ENCODE measurements at places on chromosomes 12 and 14. TPM values are rescaled to one million over a fixed set of nuclear protein-coding genes. Genes with fewer than 3 reads are reported as not detected.

ADCY6 gene
- 71.9 TPM for total RNA-seq

RPS26 gene
- total RNA-seq = 25.3 TPM

STXBP6 gene
- 7.0 TPM for total RNA-seq

CABP1 gene
- not detected for total RNA-seq

TAS2R42 gene
- not detected for total RNA-seq

RPL10L gene
- not detected for total RNA-seq

NPFF gene
- not detected for total RNA-seq

GPRC5D gene
- total RNA-seq = not detected

OVCH1 gene
- total RNA-seq = 0.52 TPM

PTCSC3 gene
- total RNA-seq = not detected

ITGB7 gene
- total RNA-seq = 0.83 TPM

GPX2 gene
- total RNA-seq = not detected

SERPINA3 gene
- 1.2 TPM for total RNA-seq

ATL1 gene
- 7.4 TPM for total RNA-seq

GRCh38 chr12:69243099-69244084, 4.0 kb downstream of the CPSF6 start:
- DNase-seq = no peak

DNA sequence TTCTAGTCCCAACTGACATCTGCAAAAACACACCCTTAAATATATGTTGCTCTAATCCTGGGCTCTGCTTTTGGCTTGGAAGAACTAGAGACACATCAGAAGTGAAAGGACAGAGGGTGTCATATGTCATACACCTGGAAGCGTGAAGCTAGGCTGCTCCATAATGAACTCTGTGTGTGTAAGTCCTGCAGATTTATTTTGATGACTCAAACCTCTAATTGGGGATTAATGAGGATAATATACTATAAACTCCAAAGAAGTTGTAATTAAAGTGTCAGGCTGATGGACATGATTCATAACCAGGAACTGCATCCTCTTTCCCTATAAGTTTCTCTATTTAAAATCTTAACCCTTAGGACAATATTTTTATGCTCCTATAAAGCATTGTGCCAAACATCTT, 4.4 kb upstream of the KCNK10 start:
- DNase-seq = no peak

GRCh38 chr12:66154776-66155175, 15.0 kb downstream of the TMBIM4 start:
- no peak for DNase-seq

GRCh38 chr12:108270035-108270848, 68.9 kb downstream of the CMKLR1 start:
- DNase-seq = no peak

DNA sequence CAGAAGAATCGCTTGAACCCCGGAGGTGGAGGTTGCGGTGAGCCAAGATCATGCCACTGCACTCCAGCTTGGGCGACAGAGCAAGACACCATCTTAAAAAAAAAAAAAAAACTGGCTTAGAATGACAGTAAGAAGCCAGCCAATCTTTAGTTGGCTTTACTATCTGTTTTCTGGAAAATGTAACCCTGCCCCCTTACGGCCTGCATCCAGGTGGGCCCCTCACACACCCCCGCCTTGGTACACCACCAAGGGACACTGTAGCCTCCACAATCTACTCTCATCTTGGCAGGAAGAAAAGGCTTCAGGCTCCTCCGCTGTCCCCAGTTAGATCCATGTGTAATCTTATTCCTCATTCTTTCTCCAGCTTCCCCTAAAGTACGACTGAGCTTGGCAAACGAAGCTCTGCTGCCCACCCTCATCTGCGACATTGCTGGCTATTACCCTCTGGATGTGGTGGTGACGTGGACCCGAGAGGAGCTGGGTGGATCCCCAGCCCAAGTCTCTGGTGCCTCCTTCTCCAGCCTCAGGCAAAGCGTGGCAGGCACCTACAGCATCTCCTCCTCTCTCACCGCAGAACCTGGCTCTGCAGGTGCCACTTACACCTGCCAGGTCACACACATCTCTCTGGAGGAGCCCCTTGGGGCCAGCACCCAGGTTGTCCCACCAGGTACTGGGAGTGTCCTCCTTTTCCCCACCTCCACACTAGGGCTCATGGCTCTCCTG, 6.6 kb downstream of the TAPBPL start:
- DNase-seq = no peak

DNA sequence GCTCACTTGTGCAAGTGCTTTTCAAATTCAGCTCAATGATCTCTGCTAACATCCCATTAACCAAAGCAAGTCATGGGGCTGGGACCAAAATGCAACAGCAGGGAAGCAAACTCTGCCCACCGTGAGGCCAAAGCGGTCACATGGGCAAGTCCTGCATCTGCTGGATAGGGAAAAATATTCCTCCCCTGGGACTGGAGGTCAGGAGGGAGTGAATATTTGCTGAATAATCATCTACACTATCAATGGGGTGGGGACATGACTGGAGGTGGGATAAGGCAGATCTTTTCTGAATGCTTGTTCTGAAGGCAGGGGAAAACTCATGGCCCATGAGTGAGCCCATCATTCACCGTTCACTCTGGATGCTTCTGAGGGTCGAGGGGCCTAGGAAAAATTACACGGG, 45.1 kb upstream of the VRK1 start:
- no peak for DNase-seq

- no peak for DNase-seq
Measured at GRCh38 chr12:16833376-16834015, 227.5 kb upstream of the LMO3 start.

DNA sequence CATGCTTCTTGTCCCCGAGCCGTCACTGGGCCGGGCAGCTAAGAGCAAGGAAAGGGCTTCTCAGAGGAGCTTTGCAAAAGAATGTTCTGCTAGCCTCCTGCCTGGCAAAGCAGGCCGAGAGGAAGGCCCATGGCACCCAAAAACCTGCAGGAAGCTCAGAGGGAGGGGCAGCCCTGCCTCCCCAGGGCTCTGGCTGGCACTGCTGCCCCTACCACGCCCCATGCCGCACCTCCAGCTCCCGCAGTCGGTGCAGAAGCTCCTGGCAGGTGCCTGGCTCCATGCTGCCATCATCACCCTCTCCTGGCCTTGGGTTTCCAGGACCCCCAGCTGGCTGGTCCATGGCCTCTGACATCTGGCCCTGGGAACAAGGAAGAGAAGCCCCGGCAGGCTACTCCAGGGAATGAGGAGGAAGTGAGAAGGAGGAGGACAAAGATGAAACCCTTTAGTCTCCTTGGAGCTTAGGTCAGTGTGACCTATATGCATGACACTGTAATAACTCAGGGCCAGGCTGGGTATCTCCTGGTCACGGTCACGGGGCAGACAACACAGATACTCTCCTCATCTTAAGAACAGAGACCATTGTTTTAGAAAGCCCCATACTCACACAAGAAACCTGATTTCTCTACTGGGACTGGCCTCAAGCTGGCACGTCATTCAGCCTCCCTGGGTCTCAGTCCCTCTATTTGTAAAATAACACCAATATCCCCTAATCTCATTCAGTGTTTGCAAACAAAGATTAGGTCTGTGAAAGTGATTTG, 24.3 kb downstream of the NCKAP5L start:
- no peak for DNase-seq

- no peak for DNase-seq
Measured at GRCh38 chr12:120936197-120936596, 32.0 kb upstream of the SPPL3 start.

GRCh38 chr14:63853831-63854293, 1.1 kb downstream of the SYNE2 start:
- DNase-seq = no peak

DNA sequence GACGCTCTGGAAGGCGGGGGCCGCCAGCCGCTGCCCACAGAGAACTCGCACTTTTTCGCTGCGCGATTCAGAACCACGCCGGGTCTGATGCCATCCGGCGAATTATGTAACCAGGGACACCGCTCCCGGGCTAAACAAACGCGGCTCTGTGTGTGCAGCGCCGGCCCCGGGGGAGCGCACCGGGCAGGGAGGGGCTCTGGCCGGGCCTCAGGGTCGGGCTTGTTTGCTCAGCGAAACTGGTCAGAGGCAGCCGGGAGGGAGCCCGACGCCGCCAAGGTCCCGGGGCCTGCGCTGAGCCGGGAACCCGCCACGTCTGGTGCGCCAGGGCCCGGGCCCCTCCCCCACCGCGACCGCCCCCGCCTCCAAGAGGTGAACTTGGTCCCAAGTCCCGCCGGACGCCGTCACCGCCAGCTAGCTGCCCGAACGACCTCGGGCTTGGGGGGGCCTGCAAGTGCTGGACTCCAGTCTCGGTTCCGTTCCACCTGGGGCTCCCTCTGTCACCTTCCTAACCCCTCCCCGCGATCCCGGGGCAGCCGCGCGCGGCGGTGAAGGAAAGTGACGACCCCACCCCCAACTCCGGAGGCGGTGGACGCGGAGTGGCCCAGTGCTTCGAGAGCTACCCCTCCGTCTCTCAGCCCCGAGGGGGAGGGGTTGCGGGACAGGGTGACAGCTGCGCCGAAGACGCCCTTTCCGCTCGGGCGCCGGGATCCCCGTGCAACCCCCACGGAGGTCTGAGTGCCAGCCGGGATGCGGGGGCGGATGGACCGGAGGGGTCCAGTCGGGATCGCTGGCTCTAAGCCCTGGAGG, 848 bp downstream of the CTDSP2 start:
- DNase-seq = peak; percentile 89

DNA sequence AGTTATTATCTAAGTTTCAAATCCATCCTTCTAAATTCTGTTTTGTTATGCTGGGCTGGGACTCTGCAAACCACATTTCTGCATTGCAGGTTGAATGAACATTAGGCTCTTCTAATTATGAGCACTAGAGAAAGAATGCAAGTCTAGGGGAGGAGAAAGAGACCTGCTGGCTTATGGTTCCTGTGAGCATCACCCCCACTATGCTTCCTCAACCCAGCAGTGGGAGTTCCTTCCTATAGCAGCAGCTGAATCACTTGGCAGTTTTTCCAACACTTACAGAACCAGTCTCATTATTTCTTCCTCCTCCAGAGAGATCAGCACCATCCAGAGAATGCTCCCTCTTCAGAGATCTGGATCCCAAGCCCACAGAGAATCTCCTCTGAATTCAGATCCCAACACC, 297.7 kb upstream of the CLEC14A start:
- DNase-seq = no peak

GRCh38 chr14:68409387-68409786, 383.5 kb downstream of the ZFP36L1 start:
- DNase-seq = no peak

DNA sequence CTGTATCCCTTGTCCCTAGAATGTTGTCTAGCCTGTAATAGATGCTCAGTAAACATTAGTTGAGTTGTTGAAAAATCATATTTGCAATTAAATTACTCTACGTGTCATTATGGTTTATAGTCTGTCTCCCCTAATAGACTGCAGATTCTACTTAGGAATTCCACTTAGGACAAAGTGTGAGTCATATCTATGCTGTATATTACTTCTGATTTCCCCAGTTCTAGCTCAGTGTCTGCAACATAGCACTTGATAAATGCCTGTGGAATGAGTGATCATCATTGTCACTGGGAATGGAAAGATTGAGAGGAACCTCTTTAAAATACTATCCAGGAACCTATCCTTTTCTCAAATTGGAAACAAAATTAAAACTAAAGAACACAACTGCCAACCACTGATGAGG, 99.3 kb downstream of the TBX5 start:
- DNase-seq = no peak

GRCh38 chr12:70044167-70044566, 199.1 kb upstream of the CNOT2 start:
- no peak for DNase-seq

DNA sequence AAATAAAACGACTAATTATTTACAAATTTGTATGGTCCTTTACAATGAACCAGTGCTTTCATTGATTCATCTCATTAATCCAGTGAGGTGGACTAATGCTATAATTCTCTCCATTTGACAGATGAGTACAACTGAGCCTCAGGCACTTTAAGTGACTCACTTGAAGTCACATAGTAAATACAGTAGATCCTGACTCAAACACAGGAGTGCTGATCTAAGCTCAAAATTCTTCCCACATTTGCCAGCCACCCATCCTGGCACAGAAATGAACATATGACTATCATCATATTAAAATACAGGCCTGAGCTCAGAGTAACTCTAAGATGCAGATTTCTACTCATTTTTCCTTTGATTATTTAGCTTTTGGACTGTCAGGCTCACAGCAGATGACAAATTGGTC, 30.6 kb downstream of the SLC16A7 start:
- no peak for DNase-seq

DNA sequence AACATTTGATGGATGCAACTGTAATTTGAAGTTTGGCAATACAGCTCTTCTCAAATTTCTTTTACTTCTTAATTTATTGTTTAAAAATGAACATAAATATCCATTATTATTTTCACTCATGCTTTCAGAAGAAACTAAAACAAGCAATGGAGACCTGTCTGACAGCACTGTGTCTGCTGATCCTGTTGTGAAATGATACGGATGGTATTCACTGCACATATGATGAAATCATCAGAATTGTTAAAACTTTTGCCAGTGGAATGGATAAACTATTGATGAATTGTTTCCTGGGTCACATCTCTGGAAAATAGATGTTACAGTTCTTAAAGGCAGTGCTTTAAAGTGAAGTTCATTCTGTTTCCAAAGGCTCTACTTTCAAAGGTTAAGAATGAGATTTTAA, 59.2 kb downstream of the WASHC4 start:
- no peak for DNase-seq

GRCh38 chr12:69007101-69007854, 74.3 kb upstream of the CPM start:
- no peak for DNase-seq

GRCh38 chr14:21852061-21852664, 178.5 kb upstream of the OR4E1 start:
- DNase-seq = no peak

GRCh38 chr12:105820429-105821125, 318.2 kb downstream of the NUAK1 start:
- no peak for DNase-seq

GRCh38 chr12:27577688-27578087, 53.7 kb downstream of the PPFIBP1 start:
- no peak for DNase-seq

GRCh38 chr14:52067873-52068614, 815 bp downstream of the NID2 start:
- DNase-seq = peak; percentile 86

DNA sequence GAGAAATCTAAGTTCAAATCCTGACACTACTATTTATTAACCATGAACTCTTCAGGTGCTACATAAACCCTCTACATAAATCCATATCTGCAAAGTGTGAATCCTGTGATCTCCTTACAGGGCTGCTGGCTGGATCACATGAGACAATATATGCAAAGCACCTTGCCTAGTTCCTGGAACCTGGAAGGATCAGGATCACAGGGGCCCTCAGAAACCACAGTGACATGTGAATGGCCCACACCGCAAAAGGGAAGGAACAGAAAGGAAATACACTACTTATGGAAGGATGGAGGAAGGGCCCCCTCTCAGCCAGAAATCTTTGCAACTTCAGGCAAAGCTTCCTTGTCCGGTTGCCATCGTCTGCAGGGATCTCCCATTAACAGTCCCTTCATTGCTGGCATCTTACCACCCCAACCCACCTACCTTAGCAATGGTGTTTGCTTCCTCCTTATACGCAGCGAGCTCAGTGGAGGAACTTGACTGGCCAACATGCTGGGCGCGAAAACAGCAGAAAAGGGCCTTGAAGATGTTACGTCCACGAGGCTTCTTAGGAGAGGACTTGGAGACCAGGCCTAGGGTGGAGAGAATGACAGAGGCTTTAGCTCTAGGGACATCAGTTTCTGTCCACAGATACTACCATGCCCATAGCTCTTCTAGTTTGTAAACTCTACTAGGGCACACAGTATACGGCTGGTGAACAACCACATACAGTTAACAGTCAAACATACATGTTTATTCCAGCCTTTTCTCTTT, 10.7 kb upstream of the AVIL start:
- no peak for DNase-seq

- no peak for DNase-seq
Measured at GRCh38 chr12:49198431-49199155, 9.7 kb upstream of the TUBA1A start.

- DNase-seq = no peak
Measured at GRCh38 chr14:38883127-38883526, 219.9 kb downstream of the SEC23A start.
